ENCODE measurements at places on chromosomes 3 and 15. TPM values are rescaled to one million over a fixed set of nuclear protein-coding genes. Genes with fewer than 3 reads are reported as not detected.

Gene EBLN2
- 3.8 TPM for total RNA-seq

Gene EPHB1
- 5.9 TPM for total RNA-seq

Gene CLDN11
- total RNA-seq: 10.5 TPM

Gene SH2D7
- not detected for total RNA-seq

Gene INSYN1
- total RNA-seq: 13.1 TPM

Gene TMC3
- not detected for total RNA-seq

Gene CD200R1
- total RNA-seq: not detected

Gene SOX2
- total RNA-seq: 247 TPM

Gene ADCY5
- 18.5 TPM for total RNA-seq

Gene ERICH6
- not detected for total RNA-seq

Gene USF3
- 18.5 TPM for total RNA-seq

Gene STT3B
- 134 TPM for total RNA-seq

DNA sequence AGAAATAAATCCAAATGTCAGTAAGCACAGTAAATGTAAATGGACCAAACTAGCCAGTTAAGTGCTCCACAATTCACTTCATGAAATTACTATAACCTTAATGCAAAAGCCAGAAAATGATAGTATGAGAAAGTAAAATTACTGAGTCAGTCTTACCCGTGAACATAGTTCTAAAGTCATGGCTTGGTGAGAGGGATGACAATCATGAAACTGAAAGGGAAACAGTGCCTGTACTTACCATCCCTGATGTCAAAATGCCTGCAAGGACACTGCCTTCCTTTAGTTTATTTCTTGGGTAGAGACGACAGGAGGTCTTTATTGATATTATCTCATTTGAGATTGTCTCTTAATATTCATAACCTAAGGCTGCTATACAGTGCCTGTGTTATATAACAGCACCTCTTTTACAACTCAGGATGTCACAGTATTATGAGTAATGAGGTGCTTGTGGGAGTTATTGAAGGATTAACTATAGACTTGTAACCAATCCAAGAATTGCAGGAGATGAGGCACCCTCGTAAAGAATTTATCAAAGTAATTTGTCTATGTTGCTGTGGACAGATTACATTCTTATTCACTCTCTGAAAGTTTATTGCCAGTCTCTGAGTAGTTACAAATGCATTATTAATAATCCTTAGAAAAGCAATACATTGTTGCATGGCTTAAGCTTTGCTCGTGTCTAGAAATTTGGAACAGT lies 142.9 kb upstream of the BFSP2 start:
- DNase-seq: no peak
- H3K27me3 ChIP-seq: no peaks in the 10 kb centered on the region
- no peaks in the 10 kb centered on the region for H3K36me3 ChIP-seq
- no peak overlapping the region for H3K27ac ChIP-seq

GRCh38 chr3:9976721-9977709 lies 9.6 kb downstream of the EMC3 start:
- no peaks in the 10 kb centered on the region for H3K27me3 ChIP-seq
- no peaks in the 10 kb centered on the region for H3K4me1 ChIP-seq
- peaks cover 12% of the 10 kb centered on the region for H3K36me3 ChIP-seq

GRCh38 chr15:25830844-25831451 lies 32.2 kb downstream of the ATP10A start:
- H3K27ac ChIP-seq: no peak overlapping the region
- H3K4me1 ChIP-seq: no peaks in the 10 kb centered on the region
- no peak for DNase-seq

- no peaks in the 10 kb centered on the region for H3K4me1 ChIP-seq
- H3K27me3 ChIP-seq: no peaks in the 10 kb centered on the region
- no peak for DNase-seq
- no peaks in the 10 kb centered on the region for H3K36me3 ChIP-seq
- no peak overlapping the region for H3K27ac ChIP-seq
- no peak overlapping the region for H3K4me3 ChIP-seq
These were observed 588.0 kb downstream of the SQOR start for GRCh38 chr15:46222826-46223225.

DNA sequence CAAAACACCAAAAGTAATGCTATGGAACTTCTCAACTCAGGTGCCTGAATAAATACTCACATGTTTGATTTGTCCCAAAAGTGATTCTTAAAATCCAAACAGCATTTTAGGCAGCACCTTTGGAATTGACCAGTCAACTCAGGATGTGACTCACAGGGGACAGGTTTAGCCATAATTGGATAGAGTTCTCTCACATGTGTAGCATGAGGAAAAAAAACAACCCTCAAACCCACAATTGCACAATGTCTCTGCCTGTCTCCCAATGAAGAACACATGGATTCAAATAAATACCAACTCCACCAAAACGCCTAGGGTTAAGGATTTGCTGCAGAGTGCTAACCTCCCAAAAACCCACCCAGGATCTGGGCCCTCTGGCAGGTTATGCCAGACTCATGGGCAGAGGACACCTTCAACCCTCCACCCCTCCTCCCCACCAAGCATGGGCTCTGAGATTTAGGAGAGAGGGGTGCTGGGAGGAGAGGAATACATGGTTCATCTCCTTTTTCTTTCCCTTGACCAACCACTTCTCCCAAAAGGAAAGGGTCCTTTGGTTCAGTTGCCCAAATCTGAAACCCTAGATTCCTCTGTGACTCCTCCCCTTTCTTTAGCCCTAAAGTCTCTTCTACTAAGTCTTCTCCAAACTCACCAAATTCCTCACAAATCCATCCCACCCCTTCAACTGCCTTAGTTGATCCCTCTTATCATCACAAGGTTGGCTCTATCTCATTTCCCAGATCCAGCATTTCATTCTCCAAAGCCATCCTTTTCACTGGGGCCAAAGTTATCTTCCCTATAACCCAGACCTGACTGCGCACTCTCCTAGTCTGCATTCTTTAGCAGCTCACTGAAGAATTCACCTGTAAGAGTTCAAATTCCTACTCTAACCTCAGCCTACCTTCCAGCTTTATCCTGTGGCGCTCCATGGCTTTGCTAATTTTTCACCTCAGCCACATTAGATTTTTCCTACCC lies 7.7 kb downstream of the RYK start:
- H3K4me1 ChIP-seq: peaks cover 14% of the 10 kb centered on the region
- H3K4me3 ChIP-seq: no peak overlapping the region
- no peak for DNase-seq
- H3K36me3 ChIP-seq: no peaks in the 10 kb centered on the region
- H3K27ac ChIP-seq: no peak overlapping the region

- no peaks in the 10 kb centered on the region for H3K27me3 ChIP-seq
- no peaks in the 10 kb centered on the region for H3K4me1 ChIP-seq
- no peak for DNase-seq
- H3K4me3 ChIP-seq: no peak overlapping the region
- H3K36me3 ChIP-seq: no peaks in the 10 kb centered on the region
- H3K27ac ChIP-seq: no peak overlapping the region
These were observed 42.7 kb upstream of the IL12A start for GRCh38 chr3:159945930-159946329.

DNA sequence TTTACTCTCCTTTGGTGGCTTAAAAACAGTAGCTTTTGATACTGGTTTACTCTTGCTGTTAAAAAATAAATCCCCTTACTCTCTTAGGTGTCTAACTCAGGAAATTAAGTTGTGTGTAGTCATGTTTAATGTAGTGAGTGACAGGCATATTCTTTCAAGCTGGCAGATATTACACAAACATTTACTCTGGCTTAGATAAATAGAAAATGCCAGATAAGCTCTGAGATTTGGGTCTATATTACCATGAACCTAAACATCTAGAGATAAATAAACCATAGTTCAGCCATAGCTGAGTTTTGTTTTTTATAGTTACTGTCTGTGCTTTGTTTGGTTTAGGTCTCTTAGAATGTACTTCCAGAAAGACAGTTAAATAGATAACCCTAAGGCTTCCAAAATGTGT lies 2.4 kb downstream of the SEMA6D start:
- H3K4me1 ChIP-seq: 0 out of 2 replicates have a peak, but pooled peaks cover 5% of the 10 kb centered on the region
- no peak overlapping the region for H3K4me3 ChIP-seq
- peaks cover 23% of the 10 kb centered on the region for H3K27me3 ChIP-seq
- no peaks in the 10 kb centered on the region for H3K36me3 ChIP-seq

DNA sequence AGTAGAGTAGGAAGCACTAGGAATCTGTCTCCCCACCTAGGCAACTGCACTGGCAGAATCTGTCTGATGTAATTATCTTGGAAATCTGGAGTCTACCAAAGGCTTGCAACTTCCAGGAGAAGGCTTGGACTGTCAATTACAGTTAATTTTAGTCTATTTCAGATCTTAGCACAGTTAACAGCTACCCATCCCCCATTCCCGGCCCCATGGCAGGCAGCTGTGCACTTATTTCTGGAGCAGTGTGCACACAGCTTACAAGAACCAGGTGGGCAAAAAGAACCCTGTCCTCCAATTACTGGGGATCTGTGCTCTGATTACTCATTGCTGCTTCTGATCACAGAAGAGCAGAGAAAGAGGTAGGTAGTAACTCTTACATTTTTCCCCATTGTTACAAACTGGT lies 12.3 kb upstream of the CDAN1 start:
- no peak for DNase-seq
- no peak overlapping the region for H3K27ac ChIP-seq
- H3K4me1 ChIP-seq: no peaks in the 10 kb centered on the region
- H3K36me3 ChIP-seq: no peaks in the 10 kb centered on the region

GRCh38 chr3:119497820-119498185 lies 544 bp upstream of the TIMMDC1 start:
- H3K27me3 ChIP-seq: no peaks in the 10 kb centered on the region
- H3K4me3 ChIP-seq: peak overlapping the region; percentile 93
- no peak for DNase-seq
- no peak overlapping the region for H3K27ac ChIP-seq
- H3K4me1 ChIP-seq: no peaks in the 10 kb centered on the region

GRCh38 chr3:66404197-66404596 lies 96.6 kb downstream of the LRIG1 start:
- H3K36me3 ChIP-seq: peaks cover 79% of the 10 kb centered on the region
- H3K4me3 ChIP-seq: no peak overlapping the region
- H3K27ac ChIP-seq: no peak overlapping the region
- DNase-seq: no peak
- peaks cover 7% of the 10 kb centered on the region for H3K4me1 ChIP-seq
- H3K27me3 ChIP-seq: no peaks in the 10 kb centered on the region

- no peaks in the 10 kb centered on the region for H3K36me3 ChIP-seq
- H3K27ac ChIP-seq: no peak overlapping the region
- H3K4me1 ChIP-seq: peaks cover 8% of the 10 kb centered on the region
- H3K4me3 ChIP-seq: no peak overlapping the region
- no peak for DNase-seq
These were observed 5.7 kb downstream of the KLHDC8B start for GRCh38 chr3:49177073-49177472.

DNA sequence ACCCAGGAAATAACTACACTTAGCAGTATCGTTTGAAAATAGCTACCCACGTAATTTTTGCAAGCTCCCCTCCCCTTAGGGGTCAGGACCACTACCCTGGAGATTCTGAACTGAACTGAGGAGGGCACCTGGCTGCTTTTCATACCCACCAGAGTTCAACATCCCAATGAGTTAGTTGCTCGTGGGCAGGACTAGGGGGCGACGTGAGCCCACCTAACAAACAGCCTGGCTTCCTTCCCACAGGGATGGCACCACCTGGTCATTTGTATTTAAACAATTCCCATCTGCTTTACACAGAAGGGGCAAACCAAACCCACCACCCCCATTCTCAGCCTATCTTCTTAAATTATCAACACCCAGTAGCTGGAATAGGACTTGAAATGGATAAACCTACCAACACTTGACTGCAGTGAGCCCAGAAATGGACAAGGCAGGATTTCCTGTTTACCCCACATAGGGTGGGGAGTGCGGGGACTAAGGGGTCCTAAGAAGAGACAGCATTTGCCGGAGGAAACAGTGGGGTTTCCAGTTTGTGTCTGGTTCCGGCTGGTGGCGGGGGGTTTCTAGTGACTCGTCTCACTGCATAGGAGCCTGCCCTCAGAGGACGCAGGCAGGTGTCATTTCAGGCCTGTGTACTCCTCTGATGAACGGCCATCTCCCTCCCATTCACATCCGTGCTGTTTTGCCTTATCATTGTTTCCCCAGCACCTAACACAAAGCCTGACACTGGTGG lies 11.6 kb upstream of the VGLL4 start:
- H3K4me1 ChIP-seq: peaks cover 2% of the 10 kb centered on the region
- no peak overlapping the region for H3K4me3 ChIP-seq
- H3K27me3 ChIP-seq: no peaks in the 10 kb centered on the region
- DNase-seq: no peak
- no peak overlapping the region for H3K27ac ChIP-seq

GRCh38 chr3:184751204-184752040 lies 39.6 kb upstream of the MAGEF1 start:
- H3K36me3 ChIP-seq: no peaks in the 10 kb centered on the region
- DNase-seq: no peak
- peaks cover 17% of the 10 kb centered on the region for H3K4me1 ChIP-seq
- no peaks in the 10 kb centered on the region for H3K27me3 ChIP-seq

- no peak overlapping the region for H3K27ac ChIP-seq
These were observed 2.4 kb downstream of the GNL3 start for GRCh38 chr3:52688266-52688665.
